ENCODE measurements at places on chromosomes 3 and 15.

- DNase-seq, result no peak
These were observed 650.2 kb downstream of the ZNF385D start for GRCh38 chr3:21100656-21101359.

GRCh38 chr3:120769436-120769835, 26.9 kb downstream of the GTF2E1 start:
- DNase-seq, result no peak

DNA sequence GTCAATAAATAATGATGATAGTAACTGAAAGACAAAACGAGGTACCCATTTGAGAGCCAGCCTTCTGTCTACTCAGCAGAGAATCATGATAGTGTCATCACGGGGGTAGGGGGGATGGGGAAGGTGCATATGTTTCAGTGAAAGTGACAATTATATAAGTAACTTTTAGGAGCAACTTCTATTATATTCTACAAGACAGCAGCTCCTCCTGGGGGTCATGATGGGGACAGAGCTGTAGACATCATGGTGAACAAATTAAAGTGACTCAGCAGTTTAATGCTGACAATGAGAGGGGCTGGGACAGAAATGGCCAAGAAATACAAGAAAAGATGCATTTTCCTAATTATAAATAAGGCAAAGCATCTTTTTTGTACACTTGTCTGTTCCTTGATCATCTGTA, 11.8 kb downstream of the CAPN3 start:
- no peak for DNase-seq

DNA sequence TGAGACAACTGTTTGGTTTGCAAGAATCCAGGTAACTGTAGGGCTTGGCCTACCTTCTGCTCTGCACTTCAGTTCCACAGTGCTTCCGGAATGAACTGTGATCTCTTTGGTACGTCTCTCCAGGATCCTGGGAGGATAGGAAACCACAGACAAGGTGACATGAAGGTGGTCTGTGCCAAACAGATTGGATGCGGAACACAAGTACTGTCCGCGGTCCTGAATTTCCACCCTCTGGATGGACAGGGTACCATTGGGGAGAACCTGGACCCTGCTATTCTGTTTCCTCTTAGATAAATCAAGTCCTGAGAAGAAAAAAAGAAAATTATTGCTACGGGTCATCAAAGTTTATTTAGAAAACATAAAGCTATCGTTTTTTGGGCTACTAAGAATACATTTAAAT, 17.3 kb downstream of the IGSF10 start:
- DNase-seq, result no peak

DNA sequence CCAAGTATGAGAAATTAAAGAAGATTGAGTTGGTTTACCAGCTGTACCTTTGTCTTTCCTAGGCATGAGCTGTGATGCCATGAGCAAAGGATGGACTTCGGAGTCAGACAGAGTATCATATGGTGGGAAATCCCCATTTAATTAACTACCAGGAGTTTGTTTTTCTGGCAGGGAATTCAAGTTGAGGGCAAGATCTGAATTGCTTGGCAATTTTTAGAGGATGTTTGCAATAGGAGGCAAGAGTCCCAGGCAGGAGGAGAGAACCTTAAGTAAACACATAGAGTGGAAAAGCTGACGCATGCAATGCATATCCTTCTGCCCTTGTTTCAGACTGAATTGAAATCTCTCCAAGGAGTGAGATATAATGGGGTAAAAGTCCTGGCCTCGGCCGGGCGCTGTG, 569.7 kb upstream of the MDFIC2 start:
- DNase-seq, result no peak

DNA sequence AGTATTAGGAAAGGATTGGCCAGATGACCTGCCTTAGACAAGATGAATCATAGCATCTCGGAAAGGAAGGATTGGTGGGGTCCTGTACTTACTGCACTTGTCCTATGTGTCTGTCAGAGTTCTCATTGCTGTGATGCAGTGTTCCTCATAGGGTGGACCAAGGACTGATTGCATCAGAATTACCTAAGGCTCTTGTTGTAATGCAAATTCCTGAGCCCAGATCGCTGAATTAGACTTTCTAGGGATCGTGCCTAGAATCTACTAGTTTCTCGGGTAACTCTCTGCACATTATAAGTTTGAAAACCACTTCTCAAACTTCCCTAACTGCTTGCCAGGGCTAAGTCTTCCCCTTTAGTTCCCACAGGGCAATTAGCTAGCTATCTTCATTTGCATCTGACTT, 74.9 kb upstream of the SKOR1 start:
- DNase-seq, result no peak

- DNase-seq, result peak; percentile 25
These were observed 4.4 kb upstream of the SYNM start for GRCh38 chr15:99100245-99101173.

DNA sequence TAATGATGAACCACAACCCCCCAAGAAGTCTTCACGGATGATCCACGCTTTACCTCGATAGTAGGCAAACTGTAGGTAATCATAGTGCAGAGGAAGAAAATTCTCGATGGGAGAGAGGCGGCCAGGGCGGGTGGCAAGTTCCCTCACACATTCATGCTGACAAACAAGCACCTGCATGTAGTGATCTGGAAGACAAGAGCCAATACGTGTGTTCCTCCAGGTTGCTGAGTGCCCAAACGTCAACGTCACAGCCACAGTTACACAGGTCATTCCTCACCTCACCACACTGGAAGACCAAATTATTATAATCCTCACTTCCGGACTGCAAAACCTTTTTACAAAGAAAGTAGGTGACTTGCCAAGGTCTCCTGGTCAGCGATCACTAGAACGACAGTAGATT, 131.8 kb downstream of the P3H2 start:
- DNase-seq, result no peak

GRCh38 chr3:31022716-31023115, 128.3 kb upstream of the GADL1 start:
- DNase-seq, result no peak

DNA sequence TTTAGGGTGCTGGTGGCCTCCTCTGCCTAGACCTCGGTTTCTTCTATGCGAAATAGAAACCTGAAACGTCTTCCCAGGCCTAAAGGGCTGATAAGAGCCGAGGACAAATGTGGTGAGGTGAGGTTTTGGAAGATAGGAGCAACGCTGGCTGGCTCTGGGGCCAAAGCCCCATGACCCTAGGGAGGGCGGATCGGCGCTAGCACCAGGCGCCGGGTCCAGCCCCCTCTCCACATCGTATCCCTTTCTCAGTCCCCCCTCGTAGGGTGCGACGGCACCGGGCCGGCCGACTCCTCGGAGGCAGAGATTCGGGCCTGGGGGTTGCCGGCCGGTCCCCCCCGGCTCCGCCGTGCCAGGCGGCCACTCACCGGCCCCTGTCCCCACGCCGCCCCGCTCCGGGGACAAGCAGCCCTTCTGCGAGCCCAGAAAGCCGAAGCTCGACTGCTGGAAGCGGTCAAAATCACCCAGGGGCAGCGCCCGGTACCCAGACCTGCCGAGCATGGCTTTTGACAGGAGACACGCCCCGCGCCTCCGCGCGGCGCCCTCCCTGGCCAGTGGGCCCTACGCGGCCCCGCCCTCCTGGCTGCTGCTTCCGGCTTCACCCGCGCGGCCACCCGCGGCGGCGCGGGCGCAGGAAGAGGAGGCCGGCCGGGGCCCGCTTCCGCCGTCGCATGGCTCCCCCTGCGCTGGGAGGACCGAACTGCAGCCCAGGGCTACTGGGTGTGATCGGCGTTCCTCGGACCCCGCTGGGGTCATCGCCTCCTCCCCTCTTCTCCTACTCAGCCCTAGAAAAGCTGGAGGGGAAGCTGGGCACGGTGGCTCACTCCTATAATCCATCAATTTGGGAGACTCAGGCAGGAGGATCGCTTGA, at the start of gene STOML1:
Gene STOML1 (minus strand): TSS at position 570 of the 868 bp plus-strand sequence. CDS start 72 bp downstream, at position 498.
- peak; percentile 96 for DNase-seq

- no peak for DNase-seq
These were observed 25.4 kb downstream of the METTL6 start for GRCh38 chr3:15401936-15402335.

DNA sequence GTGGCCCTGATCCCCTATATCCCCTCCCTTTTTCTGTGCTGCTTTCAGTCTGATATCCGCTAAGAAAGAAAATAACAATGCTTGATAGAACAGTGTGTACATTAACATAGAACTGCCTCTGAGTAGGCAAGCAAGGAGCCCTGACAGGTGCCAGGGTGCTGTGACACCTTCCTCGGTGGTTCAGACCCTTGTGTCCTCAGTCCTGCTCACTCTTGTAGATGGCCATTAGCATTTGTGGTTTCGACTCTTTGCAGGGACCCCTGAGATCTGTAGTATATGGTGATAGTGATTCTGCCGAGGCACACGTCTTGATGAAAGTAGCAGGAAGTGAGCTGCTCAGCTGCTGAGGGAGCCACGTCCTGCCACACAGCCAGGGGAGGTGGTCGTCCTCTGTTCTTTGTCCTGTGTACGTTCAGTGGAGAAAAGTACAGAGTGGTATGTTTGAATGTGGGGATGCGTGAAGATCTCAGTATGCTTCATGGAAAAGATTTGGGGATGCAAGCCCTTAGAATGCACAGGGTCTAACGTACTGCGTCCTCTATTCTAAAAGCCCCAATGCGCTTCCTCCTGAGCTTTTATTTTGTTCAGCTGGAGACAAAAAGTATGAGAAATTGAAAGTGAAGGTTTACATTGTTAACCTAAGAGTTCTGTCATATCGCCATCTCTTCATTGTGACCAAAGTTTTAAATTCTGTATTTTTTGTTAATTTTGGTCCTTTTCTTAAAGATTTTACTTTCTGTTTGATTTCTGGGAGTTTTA, 35.4 kb downstream of the PXYLP1 start:
- DNase-seq, result peak; percentile 30

DNA sequence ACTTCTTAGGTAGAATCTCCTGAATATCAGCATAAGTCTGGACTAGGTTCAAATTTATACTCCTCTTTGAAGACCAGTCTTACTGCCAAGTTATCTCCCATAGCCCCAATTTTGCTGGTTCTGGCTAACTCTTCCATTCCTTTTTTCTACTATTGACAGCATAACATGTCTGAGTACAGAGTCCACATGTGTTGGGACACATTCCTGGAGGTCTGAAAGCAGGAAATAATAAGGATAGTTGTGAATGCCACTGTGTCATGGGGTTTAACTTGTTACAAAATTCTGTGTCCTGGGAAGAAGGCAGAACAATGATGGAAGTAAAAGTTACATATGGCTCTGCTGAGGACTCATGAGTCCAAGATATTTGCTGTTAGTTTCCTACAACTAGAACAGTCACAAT, 57.4 kb upstream of the ZBTB20 start:
- no peak for DNase-seq

DNA sequence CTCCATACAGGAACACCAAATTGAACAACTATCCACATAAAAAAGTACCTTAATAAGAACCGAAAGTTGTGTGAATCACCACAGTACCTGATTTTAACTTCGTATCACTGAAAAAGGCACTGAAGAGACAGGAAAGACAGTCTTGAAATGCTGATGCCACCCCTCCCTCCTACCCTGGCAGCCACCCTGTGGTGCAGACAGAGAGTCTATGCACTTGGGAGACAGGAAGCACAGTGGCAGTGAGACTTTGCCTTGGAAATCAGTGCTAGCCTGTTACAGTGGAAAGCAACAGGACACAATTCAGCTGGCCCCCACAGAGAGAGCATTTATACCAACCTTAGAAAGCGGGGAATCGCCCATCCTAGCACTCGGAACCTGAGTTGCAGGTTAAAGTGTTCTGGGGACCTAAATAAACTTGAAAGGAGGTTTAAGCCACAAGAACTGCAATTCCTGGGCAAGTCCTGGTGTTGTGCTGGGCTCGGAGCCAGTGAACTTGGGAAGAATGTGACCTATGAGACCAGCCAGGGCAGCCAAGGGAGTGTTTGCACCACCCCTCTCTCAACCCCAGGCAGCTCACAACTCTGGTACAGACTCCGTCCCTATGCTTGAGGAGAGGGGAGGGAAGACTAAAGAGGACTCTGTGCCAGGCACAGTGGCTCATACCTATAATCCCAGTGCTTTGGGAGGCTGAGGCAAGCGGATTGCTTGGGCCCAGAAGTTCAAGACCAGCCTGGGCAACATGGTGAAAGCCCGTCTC, 240.1 kb downstream of the ISL2 start:
- no peak for DNase-seq

- peak; percentile 9 for DNase-seq
These were observed 574 bp downstream of the CASR start for GRCh38 chr3:122183893-122184590.

- no peak for DNase-seq
These were observed 18.3 kb downstream of the CPB1 start for GRCh38 chr3:148845756-148846395.

DNA sequence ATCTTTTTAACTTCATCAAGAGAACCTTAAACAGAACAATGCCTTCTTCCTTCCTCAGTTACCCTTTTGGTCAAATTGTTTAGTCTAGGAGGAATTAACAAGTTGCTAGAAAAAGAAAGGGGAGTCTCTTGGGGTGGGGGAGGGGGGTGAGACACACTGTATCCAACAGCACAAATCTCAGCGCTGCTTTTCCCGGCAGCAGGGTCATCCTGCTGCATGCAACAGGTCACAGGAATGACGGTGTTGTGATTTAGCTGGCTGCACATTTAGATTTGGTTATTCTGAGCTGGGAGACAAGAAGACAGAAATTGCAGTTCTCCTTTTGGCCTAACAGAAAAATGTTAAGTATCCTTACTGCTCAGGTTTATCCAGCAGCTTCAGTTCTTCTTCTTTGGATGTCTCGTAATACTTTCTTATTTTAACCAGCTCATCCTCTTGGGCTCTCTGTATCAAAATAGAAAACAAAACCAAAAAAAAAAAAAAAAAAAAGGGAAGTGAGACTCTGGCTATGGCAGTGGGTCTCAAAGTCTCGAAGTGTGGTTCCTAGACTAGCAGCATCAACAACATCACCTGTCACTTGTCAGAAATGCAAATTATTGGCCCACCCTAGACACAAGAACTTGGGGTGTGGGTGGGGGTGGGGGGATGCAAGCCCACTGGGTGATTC, 190.5 kb downstream of the GREM1 start:
- DNase-seq, result peak; percentile 77

DNA sequence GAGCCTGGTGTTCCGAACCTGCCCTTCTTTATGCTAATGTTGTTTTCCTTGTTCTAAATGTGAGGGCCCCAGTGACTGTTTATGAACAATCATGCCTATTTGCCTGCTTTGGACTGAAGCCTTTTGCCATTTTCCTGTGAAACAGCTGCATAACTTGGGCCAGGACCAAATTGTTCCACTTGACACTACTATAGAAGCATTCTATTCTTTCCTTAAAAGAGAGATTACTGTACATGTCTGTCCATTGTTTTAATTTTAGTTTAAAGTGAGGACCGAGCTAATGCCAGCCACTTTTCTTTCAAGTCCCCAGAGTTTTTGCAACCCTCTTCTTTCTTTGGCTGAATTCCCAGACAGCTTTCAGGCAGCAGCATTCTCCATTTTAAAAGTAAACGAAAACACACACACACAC, 980.3 kb downstream of the CADM2 start:
- no peak for DNase-seq

GRCh38 chr3:152957491-152957890, 122.6 kb downstream of the P2RY1 start:
- no peak for DNase-seq

- DNase-seq, result no peak
These were observed 104.4 kb upstream of the ZBTB20 start for GRCh38 chr3:115251509-115251908.

GRCh38 chr15:57309856-57310760, 66.2 kb upstream of the CGNL1 start:
- DNase-seq, result no peak
